CD4-positive, alpha-beta T cell treated with Interleukin-10 for 1 hour (primary cell): ENCODE measurements at places on chromosomes 6 and 20.

- no peak for DNase-seq
These were observed 18.9 kb upstream of the SLC22A2 start for GRCh38 chr6:160277546-160277945.

- DNase-seq: no peak
These were observed 29.8 kb downstream of the AIG1 start for GRCh38 chr6:143090314-143091044.

GRCh38 chr6:113588646-113589045 is 268.5 kb upstream of the MARCKS start:
- DNase-seq: no peak

GRCh38 chr6:2220154-2220553 is 25.3 kb downstream of the GMDS start:
- no peak for DNase-seq

GRCh38 chr20:36467076-36467999 is 74.0 kb upstream of the MYL9 start:
- DNase-seq: peak; percentile 61

DNA sequence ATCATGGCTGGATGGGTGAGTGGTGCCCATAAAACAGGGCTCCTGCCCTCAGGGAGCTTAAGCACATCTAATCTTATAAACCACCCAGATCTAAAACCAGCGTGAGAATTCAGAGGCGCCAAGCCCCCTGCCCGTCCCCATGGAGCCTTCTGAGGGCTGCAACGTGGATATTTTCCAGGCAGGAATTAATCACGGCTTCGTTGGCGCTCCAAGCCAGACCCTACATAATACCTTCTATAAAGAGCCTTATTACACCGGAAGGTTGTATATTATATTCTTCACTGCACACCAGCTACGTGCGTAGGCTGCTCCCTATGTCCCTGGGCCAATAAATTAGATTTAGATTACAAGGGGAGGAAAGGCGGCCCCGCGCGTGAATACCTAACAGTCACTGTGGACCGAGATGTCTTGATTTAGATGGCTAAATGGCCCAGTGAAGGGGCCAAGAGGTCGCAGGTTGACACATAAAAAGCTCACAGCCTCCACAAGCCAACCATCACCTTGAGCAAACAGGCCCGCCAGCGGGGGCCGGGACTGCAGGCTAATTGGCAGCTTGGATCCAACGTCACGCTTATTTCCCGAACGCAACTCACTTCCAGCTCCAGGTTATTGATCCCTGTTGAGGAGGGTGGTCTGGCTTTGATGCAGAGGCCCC is 64.7 kb upstream of the APCDD1L start:
- no peak for DNase-seq

DNA sequence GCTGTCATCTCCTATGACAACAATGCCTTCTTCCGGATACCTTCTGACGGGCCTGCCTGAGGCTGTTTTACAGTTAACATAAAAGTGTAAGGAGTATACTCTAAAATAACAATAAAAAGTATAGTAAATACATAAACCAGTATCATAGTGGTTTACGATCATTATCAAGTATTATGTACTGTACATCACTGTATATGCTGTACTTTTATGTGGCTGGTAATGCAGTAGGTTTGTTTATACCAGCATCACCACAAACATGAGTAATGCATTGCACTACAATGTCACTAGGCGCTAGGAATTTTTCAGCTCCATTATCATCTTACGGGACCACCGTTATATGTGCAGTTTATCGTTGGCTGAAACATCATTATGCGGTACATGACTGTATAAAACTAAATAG is 76.5 kb downstream of the VEGFA start:
- no peak for DNase-seq

- DNase-seq: no peak
These were observed 102.6 kb upstream of the TNFAIP3 start for GRCh38 chr6:137764464-137764863.

- DNase-seq: no peak
These were observed 80.4 kb downstream of the DACT2 start for GRCh38 chr6:168239044-168239773.

- peak; percentile 61 for DNase-seq
These were observed 2.0 kb downstream of the SMIM29 start for GRCh38 chr6:34246563-34247391.

- peak; percentile 86 for DNase-seq
These were observed at the start of the genes PPIL6 and SMPD2 for GRCh38 chr6:109440331-109441068. TSS of gene PPIL6 (minus strand) at chr6:109440628. CDS start at chr6:109440590, 38 bp downstream. TSS of gene SMPD2 (plus strand) at chr6:109440724. CDS start at chr6:109441122, 398 bp downstream.

GRCh38 chr6:39881851-39882530 is 52.3 kb downstream of the MOCS1 start:
- DNase-seq: no peak

GRCh38 chr6:17829905-17830304 is 123.2 kb upstream of the NUP153 start:
- DNase-seq: no peak

DNA sequence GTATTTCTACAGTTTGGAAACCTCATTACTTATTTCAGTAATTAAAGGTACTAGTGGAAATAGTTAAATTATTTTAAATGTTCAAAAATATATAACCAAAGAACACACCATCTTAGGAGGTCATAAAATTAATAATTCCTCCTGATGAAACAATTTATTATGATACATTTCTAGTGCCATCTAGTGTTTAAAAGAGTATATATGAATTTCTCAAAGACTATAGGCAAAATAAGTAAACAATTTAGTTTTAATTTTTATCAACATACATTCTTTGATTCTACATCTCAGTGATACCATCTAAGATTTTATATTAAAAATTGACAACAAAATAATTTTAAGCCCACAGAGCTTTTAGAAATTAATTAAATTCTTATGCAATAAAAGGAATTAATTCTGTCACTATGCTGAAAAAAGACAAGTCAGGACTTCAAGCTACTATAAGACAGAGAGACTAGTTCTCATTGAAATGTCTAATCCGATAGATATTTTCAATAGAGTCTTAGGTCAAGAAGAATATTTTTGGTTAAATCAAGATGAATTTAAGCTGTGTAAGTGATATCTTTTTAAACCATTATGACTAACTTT is 107.8 kb upstream of the RNF217 start:
- DNase-seq: no peak

GRCh38 chr20:61764471-61765025 is 301.1 kb downstream of the TAF4 start:
- DNase-seq: no peak

DNA sequence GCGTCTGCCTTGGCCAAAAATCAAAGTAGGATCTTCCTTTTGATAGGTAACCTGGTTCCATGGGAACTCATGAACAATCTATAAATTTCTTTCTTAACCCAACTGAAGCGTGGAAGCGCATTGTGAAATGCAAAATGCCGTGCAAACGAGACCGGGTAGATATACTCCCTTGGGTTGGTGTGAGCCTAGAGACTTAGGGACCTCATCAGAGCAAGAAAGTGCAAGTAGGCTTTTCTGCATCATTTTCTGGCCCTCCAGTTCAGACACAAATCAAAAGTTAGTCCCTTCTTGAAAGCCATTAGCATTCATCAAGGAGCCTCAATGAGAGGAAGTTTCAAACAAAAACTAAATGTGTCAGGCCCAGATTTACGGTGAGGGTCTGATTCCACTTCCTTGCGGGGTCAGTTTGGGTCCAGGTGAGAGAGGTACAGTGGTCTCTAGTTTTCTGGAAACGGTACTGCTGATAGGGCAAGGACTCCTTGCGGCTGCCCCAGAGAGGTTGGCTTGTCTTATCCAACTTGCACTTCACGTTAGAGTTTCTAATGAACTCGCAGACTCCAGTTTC is 5.3 kb upstream of the ZNF184 start:
- DNase-seq: no peak

GRCh38 chr6:124234801-124235200 is 431.1 kb downstream of the NKAIN2 start:
- no peak for DNase-seq

- DNase-seq: peak; percentile 91
These were observed at the start of gene MOCS3 for GRCh38 chr20:50958615-50959542. TSS of gene MOCS3 (plus strand) at chr20:50958818. CDS start at chr20:50958843, 25 bp downstream.

DNA sequence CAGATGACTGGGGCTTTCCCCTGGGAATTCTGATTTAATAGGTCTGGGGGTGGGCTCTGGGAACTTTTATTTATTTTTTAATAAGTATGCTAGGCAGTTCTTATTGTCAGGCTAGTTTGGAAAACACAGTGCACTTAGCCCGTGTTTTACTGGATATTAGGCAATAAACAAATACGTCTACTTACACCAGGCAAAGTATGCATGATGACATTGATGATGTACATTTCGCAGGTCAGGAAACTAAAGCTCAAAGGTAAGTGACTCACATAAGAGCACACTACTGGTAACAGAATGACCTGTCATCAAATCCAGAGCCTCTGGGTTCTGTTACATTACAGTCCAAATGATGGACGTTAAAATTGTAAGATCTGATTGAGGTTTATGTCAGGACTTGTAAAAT is 144.4 kb upstream of the EXOC2 start:
- no peak for DNase-seq

DNA sequence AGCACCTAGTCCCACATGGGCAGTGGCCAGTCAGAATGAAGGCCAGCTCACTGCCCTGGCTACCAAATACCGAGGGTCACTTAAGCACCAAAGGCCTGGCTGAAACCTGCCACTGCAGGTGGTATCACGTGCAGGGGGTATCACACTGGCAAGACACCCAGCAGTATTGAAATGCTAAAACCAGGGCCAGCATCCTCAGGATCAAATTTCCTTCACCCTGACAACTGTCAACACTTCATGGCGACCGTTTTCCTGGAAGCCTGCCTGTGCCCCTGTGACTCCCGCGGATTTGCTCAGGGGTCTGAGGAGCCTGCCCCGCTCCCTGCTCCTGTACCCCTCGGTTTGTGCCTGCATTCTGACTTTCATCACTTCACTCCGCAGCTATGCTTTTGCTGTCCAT is 151.1 kb downstream of the TTLL2 start:
- no peak for DNase-seq

GRCh38 chr20:38021087-38021772 is 12.0 kb downstream of the TTI1 start:
- DNase-seq: no peak

DNA sequence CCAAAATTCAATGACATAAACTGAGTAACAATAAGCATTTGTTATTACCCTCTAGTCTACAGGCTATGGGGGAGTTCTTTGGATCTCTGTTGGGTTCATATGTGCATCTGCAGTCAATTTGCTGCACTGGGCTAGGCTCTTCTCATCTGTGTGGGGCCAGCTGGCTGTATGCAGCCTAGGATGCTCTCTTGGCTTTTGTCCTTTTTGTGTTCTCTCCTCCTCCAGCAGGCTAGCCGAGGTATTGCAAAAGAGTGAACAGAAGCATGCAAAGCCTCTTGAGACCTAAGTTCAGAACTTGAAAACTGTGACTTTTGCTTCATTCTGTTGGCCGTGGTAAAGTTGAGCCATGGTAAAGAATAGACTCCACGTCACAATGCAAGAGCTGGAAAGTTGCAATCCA is 62.8 kb upstream of the FOXO3 start:
- peak; percentile 0 for DNase-seq

- DNase-seq: peak; percentile 42
These were observed 7.8 kb downstream of the NFYA start for GRCh38 chr6:41080621-41081020.

DNA sequence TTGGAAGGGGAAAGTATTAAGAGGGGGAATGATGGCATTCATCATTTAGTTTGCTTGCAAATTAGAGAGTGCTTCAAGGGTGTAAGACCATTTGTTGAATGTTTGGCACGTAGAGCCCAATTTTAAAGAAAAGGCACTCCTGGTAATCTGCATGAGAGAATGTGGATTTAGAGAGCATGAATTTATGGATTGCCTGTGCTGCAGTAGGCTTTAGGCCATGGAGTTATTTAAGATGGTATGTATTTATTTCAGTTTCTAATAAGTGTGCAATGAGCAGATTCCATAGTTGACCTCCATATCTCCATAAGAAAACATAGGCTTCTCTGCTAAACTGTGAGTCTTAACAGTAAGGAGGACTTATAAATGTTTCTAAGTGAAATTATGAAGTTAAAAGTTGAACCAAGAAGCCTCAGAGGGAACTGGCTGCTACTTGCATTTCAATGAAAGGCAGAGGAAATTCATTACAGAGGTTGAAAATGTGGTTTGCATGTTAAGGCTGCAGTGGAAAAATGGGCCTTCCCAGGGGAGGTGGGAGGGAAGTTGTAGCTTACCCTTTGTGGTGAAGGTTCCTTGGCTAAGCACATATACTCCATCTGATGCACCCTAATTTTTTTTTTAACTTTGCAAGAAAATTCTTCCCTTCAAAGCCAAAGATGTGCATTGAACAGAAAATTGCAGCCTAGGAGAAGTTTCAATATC is 134.2 kb downstream of the CARMIL1 start:
- DNase-seq: no peak
